ENCODE measurements at places on chromosomes 7 and 10.

DNA sequence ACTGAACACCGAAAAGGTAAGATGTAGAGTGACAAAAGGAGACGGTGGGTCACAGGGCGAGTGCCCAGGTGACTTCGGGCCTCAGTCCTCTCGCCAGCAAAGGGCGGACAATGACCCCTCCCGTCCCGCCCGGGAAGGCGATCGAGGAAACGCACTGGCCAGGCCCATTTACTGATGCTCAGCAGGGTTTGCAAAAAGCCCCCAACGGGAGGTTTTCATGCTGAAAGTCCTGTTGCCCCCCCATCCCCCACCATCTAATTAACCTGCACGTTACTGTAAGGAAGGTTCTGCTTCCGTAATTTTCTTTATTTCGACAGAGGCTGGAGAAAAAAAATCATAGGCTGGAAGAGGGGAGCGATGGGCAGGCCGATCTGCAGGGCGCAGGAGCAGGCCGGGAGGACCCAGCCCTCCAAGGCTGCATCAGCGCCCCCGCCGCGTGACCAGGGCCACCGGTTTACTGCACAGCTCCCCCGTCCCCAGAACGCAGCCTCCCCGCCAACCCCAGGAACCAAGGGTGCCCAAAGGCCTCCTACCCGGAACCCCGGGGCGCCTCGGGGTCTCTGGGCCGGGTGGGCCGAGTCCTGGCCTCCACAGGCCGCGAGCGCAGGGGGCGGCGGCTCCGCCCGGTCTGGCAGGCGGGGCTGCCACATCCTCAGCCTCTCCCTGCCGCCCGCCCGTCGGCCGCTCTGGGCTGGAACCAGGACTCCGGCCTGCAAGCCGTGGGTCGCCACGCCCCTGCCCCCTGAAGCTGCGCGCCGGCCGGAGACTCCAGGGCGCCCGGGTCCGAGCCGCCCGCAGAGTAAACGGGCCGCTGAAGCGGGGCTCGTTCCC, 613 bp downstream of the OAT start:
- DNase-seq: no peak

GRCh38 chr10:60413306-60414012, 23.8 kb upstream of the ANK3 start:
- DNase-seq: no peak

DNA sequence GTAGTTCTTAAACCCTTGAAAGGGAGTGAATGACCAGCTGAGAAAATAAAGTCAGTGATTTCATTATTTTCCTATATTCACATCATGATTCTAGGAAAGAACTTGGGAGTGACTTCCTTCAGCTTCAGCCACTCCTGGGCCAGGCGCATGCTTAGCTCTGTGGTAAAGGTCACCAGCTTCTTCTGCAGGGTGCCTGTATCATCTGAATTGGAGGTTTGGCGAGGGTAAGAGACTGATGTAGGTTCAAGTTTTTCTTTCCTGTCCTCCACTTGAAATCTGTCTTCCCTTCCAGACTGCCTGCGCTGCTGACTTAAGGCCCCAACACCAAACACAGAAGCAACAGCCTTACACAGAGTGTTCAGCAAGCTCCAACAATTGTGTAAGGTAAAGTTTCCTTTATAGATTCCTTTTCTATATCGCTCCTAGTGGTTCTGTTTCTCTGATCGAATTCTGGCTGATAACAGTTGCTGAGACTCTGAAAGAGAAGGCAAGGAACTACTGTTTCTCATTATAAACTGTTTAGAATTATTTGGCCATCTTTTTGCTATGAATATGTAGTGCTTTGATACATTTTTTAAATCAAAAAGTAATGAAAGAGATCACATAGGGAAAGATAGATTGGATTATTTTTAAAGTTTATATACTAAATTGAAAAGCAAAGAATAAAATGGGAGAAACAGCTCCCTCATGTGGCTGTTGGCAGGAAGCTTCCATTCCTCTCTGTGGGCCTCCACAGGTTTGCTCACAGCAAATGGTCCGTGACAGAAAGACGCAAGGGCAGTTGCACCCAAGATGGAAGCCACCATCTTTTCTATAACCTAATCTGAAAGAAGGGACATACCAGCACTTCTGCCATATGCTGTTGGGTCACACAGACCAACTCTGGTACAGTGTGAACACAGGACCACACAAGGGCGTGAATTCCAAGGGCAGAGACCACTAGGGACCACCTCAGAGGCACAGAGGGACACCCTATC, 14.0 kb downstream of the GATAD1 start:
- DNase-seq: no peak

DNA sequence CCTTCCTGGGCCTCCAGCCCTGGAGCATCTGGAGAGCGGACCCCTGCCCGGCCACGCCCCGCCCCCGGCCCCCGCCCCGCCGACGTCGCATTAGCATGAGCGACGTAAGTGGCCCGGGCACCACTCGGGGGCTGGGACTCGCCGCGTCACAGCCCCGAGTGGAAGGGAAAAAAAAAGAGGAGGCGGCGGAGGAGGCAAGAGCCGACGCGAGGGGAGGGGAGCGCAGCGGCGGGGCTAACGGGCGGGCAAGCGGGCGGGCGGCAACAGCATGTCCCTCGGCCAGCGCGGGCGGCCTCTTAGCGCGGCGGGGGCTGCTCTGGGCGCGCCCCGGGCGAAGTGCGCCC, at the start of gene SLC18A3:
Gene SLC18A3 (plus strand): TSS at position 197 of the 344 bp plus-strand sequence. CDS start 431 bp downstream, outside the sequence.
- DNase-seq: no peak

GRCh38 chr7:24727154-24728120, 29.8 kb downstream of the GSDME start:
- no peak for DNase-seq

- DNase-seq: no peak
Observed at GRCh38 chr10:10271639-10272192, 746.0 kb upstream of the CELF2 start.

GRCh38 chr7:134991469-134992339, 5.4 kb downstream of the AGBL3 start:
- no peak for DNase-seq

DNA sequence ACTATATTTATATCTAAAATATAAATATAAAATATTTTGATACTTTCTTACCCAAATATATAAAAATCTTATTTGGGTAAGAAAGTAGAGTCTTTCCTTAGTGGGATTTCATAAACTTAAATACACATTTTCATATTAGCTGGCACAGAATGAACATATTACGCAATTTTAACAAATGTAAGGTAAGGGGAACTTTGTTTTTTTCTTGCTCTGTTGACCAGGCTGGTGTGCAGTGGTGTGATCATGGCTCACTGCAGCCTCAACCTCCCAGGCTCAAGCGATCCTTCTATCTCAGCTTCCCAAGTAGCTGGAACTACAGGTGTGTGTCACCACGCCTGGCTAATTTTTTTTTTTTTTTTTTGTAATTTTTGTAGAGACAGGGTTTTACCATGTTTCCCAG, 18.3 kb downstream of the CYP26A1 start:
- no peak for DNase-seq

- DNase-seq: no peak
Observed at GRCh38 chr10:95739056-95739455, 16.9 kb upstream of the ENTPD1 start.

DNA sequence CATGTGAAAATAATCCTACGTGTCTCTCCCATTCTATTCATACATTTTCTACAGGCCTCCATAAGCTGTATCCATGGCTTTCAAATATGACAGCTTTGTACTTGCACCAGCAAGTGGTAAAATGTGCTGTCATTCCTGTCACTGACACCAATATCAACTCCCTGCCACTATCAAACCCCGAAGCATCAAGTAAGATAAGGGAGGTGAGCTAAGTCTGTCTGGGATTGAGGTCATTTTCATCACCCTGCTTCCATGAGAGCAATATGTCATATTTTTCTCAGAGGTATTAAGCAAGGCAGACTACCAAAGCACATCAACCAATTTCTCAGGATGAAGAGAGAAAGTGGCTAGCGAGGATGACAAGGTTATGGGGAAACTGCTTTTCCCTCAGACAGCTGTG, 11.1 kb downstream of the GPR22 start:
- no peak for DNase-seq

DNA sequence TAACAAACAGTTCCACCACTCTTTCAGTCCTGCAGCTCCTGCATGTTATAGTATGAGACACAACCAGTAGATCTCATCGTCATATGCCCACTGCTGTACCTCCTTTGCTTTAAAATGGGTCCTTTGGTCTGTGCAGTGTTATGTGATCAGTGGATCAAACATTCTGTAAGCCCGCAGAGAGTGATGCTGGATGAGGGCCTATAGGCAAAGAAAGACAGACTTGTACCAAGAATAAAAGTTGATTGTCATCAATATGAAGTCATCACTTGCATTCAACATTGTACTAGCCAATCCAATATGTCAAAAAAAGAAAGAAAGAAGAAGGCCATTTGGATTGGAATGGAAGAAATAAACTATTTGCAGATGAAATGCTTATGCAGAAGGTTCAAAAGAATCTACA, 79.8 kb upstream of the PHYHIPL start:
- DNase-seq: no peak

- no peak for DNase-seq
Observed at GRCh38 chr10:93261961-93262610, 188.4 kb downstream of the CYP26A1 start.

- no peak for DNase-seq
Observed at GRCh38 chr7:139108266-139109187, 993 bp downstream of the ZC3HAV1 start.

- DNase-seq: no peak
Observed at GRCh38 chr7:100476903-100477870, 1.8 kb downstream of the TSC22D4 start.

- DNase-seq: peak; percentile 22
Observed at GRCh38 chr7:78967046-78967445, 486.4 kb downstream of the MAGI2 start.

DNA sequence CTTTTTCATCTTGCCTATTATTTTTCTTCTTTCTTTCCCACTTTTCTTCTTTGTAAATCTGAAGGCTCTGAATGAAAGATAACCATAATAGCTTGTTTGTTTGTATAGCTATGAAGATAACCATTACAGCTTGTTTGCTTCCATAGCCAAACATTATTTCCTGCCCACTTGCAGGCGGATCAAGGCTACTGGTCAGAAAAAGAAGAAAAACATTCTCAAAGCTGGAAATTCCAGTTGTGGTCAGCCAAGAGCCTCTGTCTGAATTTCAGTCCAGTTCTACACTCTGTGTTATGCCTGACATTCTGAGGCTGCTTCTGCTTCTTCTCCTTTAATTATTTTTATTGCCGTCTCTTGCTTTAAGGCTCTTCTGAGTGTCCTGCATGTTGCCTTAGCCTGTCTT, 48.9 kb downstream of the TMEM178B start:
- DNase-seq: no peak

DNA sequence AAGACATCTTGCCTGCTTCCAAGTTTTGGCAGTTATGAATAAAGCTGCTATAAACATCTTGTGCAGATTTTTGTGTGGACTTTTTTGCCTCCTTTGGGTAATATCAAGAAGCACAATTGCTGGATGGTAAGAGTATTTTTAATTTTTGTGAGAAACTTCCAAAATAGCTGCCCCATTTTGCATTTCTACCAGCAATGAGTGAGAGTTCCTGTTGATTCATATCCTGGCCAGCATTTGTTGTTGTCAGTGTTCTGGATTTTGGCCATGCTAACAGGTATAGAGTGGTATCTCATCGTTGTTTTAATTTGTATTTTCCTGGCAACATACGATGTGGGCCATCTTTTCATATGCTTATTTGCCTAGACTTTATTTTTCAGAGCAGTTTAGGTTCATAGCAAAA, 53.9 kb downstream of the BTAF1 start:
- no peak for DNase-seq

GRCh38 chr10:1629326-1630198, 107.8 kb downstream of the ADARB2 start:
- no peak for DNase-seq

DNA sequence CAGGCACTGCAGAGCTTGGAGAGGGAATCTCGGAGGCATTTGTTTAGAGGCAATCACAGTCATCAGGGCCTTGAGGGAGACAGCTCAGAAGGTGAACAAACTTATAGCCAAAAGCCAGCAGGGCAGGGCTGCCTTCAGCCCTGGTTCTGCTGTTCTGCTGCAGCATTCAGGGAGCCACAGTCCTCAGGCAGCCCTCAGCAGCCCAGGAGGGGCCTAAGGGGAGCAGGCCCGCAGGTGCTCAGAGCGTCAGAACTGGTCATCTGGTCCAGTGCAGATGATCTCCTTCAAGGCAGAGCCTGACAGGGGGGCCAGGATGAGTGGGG, 84.7 kb downstream of the ARHGAP22 start:
- DNase-seq: no peak

- no peak for DNase-seq
Observed at GRCh38 chr10:63583397-63583796, 62.2 kb downstream of the REEP3 start.

GRCh38 chr7:25158966-25159365, 33.9 kb upstream of the CYCS start:
- no peak for DNase-seq

DNA sequence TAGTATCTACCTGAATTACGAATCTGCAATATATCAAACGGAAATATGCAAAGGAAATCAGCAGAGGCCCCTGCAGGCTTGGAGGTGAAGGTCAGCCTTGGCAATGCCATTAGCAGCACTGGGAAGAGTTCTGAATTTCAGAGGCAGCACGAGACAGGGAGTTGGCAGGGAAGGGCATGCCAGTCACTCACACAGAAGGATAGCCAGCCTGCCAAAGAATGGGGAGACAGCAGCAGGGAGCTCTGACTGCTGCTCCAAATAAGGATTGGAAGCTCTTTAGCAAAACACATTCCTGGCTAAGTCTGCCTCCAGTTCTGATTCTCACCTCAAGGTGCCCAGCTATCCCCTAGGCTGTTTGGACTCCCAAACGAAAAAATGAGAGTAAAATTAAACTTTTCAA, 188.0 kb downstream of the PDE1C start:
- no peak for DNase-seq

GRCh38 chr7:139180700-139181311, 50.2 kb upstream of the UBN2 start:
- no peak for DNase-seq

DNA sequence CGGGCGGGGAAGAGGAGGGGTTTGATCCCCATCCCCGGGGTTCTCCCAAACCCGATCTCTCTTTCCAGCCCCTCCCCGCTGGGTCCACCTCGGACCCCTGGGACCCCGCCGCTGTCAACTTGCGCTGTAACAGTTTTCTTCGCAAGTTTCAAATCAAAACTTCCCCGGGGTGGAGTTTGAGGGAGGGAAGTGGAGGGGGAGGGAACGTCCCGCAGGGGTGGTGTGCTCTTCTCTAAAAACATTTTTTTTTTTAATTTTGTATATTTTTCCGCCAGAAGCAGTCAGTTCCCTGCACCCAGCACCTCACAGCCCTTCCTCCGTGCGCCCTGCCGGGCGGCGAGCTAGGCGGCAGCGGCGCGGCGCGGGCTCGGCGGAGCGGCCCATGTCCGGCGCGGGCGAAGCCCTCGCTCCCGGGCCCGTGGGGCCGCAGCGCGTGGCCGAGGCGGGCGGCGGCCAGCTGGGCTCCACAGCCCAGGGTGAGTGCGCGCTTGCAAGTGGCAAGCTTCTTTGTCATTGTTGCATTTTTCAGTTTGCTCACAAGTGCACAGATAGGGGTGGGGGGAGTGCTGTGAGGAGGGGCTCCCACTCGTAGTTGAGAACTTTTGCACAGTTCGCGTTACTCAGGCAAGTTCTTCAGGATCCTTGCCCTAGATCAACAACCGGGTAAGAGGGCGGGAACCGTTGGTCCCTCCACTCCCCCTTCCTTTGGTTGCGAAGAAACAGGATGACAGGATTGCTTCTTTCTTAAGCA, 933 bp downstream of the MDFIC start:
- DNase-seq: no peak
